ENCODE measurements at places on chromosomes 3 and 15.

- no peak for DNase-seq
Measured at GRCh38 chr3:120688121-120688520, 6.1 kb upstream of the HGD start.

DNA sequence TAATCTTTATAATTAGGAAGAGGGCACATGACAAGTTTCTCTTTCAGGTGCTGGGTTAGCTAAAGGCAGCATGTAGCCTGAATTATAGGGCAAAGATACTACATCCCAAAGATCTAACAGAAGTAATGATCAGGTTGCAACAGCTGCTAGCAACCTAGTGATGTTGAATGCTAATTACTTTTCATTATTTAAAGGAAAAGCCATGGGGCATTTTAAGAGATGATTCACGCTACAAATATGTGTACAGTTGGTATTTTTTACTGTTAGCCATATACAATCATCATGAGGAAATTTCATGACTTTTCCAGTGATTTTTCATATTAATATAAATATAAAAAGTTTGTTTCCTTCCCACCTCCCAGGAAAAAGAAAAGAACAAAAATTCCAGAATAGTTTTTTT is 43.0 kb downstream of the NEK10 start:
- no peak for DNase-seq

- DNase-seq, result no peak
Measured at GRCh38 chr3:47019201-47019600, 39.7 kb downstream of the NBEAL2 start.

- no peak for DNase-seq
Measured at GRCh38 chr15:77059786-77060361, 11.0 kb downstream of the TSPAN3 start.

DNA sequence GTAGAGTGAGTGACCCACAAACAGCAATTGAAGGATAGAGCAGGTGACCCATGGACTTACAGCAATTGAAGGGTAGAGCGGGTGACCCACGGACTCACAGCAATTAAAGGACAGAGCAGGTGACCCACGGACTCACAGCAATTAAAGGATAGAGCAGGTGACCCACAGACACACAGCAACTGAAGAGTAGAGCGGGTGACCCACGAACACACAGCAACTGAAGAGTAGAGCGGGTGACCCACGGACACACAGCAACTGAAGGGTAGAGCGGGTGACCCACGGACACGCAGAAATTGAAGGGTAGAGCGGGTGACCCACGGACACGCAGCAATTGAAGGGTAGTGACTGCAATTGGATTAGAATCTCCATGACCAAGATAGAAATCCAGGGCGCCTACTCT is 9.8 kb upstream of the TNK2 start:
- DNase-seq, result no peak

DNA sequence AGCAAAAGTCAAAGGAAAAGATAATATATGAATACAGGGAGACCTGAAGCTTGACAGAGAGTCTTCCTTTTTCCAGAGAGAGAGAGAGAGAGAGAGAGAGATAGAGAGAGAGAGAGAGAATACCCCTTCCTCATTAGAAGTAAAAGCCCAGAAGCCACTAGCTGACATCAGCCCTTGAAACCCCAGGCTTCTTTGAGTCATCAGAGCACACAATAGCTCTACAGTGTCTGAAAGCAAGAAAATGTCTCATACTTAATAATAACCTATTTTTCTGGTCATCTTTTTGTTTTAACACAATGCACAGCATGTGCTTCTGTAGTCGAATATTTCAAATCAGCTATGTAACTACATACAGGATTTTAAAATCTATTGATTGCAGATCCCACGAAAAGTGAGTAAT is 109.2 kb upstream of the NANOGP8 start:
- no peak for DNase-seq

GRCh38 chr15:66641485-66642315 is 60.3 kb upstream of the SMAD6 start:
- no peak for DNase-seq

DNA sequence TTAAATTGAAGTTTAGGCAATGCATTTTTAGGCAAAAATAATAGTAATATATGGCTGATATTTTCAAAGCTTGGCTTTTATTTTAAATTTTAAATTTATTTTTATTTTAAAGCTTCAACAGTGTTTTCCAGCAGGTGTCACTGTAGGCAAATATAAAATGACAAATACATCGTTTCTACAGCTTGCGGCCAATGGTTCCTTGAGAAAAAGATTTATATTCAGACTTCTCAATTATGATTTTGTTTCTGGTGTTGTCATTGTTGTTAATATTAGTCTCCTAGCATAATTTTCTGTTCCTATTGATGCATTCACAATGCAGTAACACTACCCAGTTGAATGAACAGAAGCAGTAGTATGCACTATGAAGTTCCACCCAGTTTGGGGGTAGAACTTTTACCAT is 220.7 kb upstream of the DNAJC19 start:
- no peak for DNase-seq

DNA sequence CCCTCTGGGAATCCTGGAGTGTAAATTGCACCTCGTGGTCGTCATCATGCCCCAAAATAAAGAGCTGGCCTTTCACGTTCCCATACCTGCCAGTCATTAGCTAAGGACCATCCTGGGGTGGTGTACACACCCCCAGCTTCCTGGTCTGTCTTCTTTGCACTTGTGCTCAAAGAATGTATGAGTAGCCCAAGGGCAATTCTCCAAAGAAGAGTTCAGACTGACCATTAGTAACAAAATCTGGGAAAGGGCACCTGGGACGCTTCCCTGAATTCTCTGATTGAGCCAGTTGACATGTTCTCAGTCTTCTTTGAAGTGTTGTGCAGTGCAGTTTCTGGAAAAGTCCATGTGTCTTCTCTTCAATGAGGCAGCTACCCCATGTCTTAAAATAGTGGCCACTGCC is 34.8 kb downstream of the FAM3D start:
- no peak for DNase-seq

GRCh38 chr3:151770956-151771355 is 37.2 kb downstream of the AADACL2 start:
- no peak for DNase-seq

DNA sequence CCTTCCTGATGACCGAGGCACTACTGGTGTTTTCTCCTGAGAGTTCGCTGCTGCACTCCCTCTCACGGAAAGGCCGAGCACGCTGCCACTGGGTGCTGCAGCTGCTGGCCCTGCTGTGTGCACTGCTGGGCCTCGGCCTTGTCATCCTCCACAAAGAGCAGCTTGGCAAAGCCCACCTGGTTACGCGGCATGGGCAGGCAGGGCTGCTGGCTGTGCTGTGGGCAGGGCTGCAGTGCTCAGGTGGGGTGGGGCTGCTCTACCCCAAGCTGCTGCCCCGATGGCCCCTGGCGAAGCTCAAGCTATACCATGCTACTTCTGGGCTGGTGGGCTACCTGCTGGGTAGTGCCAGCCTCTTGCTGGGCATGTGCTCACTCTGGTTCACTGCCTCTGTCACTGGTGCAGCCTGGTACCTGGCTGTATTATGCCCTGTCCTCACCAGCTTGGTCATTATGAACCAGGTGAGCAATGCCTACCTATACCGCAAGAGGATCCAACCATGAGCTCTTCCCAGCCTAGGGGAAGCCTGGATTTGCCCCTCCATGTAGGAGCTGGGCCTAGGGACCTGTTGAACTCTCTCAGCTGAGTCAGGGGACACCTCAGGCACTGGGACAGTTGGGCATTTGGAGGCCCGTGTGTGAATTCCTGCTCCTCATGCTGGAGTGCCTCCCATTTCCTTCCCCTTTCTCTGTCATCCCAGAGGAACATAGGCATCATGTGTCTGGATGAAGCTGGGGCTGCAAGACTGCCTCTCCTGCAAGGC is 2.8 kb downstream of the CYB561D2 start:
- DNase-seq, result no peak

DNA sequence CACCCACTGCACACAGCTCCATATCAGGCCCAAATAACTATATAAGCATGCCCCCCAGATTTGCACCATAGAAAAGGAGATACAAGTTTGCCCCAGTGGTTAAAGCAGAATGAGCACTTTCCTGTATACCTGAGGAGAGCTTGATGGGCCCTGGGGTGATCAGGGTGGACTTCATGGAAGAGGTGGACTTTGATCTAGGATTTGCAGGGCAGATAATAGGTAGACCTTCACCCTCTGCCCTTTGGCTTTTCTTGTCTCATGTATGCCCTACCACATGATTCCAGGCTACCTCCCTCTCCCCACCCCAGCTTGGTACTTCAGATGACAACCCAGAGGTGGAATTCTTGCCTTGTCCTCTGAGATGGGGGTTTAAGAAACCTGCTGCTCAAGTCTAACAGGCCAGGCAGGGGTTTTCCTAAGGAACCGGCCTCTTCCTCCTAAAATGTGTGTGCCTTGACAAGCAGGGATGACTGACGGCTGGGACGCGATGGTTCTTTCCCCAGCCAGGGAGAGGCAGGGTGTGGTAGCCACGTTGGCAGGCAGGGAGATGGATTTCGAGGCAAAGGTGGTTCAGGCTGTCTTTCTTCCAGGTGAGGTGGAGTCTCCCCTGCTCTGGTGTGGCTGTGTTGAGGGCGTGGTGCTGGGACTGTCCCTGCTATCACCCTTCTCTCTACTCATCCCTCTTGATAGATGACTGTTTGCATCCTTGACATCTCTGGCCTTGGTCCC is 6.6 kb upstream of the RHCG start:
- no peak for DNase-seq

- no peak for DNase-seq
Measured at GRCh38 chr3:64909011-64909410, 221.2 kb upstream of the ADAMTS9 start.

- DNase-seq, result no peak
Measured at GRCh38 chr3:64995857-64996551, 308.2 kb upstream of the ADAMTS9 start.

- DNase-seq, result no peak
Measured at GRCh38 chr3:190585805-190586630, 72.1 kb downstream of the IL1RAP start.

DNA sequence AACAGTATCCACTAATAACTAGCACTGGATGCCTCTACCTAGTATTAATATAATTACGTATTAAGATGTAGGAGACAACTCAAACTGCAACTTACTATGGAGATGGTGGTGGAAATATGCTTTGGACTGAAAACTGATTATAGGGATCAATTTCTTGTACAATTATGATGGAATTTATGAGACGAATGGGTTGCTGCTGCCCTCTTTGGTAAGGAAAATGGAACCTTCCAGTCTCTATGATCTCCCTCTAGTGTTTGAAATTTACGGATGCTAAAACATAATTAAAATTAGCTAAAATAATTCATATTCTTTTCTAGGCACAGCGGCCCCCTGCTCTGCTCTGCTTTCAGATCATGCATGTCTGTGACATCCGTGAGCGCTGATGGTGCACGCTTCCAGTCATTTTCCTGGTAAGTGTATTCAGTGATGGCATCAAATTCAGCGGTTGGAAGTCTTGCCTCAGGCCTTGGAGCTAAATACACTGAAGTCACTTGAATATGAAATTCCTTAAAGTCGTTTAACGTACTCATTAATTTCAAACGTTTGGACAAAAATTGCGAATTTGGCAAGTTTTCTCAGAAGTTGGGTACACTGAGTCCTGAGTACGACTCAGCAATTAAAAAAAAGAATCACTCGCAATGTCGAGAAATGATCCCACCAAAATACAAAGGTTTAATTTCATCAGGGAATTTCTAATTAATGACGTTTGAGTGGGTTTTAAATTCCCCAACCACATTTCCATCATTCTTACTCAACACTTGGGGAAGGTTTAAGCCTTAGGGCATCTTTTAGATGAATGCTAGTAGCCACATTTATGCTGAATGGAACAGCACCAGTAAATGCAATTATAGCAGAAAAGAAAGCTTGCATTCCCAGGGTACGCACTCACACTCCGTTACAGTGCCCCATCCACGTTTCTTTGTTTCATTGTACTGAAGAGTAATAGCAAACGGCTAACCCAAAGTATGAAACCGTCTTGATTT is 132.6 kb downstream of the NR2F2 start:
- no peak for DNase-seq

DNA sequence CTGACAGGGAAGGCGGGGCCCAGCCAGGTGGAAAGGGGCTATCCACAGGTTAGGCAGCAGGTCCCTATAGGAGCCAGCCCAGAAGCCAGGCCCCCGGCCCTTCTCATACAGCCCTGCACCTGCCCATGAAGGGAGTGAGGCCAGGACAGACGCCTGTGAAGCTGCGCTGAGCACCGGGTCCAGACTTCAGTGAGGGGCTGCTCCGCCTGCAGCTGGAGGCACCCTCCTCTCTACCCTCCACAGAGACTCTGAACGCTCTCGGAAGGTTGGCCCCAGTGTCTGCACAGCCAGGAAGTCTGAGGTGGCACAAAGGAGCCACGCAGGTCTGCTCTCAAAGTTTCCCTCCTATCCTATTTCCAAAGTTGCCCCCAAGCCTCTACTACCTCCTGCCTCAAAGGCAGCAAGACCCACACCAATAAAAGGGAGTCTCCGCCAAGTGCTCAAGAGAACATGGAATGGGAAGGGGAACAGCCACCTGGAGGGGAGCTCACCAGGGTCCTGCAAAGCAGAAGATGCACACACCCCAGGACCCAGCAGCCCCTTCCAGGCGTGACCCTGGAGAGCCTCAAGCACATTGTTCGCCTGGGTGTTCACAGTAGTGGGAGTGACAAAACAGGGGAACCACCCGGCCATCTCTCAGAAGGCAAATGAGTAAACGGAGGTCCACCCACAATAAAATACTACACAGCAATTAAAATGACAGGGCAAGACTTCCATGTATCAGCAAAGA is 19.5 kb downstream of the XXYLT1 start:
- no peak for DNase-seq

DNA sequence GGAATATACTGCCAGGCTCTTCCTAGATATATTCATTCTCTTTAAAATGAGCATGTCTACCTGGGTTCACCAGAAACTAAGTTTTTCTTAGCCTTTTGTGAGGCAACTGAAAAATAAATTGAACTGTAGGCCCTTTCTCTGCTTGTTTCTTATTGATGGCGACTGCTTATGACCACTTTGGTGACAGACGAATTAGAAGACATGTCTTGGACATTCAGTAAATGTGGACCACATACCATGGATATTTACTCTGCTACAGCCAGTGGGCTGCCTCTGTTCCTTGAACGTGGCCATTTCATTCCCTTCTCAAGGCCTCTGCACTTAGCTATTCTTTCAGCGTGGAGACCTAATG is 603 bp upstream of the SELENOK start:
- no peak for DNase-seq

DNA sequence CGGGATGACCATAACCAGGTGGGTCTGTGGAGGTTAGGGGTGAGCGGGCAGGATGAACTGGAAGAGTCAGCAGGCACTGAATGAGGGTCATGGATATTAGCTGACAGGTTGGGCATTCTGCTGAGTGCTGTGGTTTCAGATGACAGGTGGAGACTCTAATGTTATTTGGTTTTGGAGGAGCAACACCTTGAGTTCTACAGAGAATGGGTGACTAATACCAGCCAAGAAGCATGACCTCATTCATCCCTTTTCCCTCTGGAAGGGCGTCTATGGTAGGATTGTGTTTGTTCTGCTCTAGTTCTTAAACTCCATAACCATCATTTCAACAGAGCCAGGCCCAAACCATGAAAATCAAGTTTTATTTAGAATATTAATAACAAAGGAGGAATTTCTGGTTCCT is 550.7 kb upstream of the LMCD1 start:
- peak; percentile 17 for DNase-seq

- DNase-seq, result no peak
Measured at GRCh38 chr3:78926523-78926922, 841.3 kb downstream of the ROBO1 start.

- no peak for DNase-seq
Measured at GRCh38 chr15:50418041-50418583, 6.1 kb upstream of the USP8 start.

GRCh38 chr3:43093006-43093405 is 12.9 kb downstream of the POMGNT2 start:
- no peak for DNase-seq

GRCh38 chr3:14605067-14605466 is 46.5 kb upstream of the CCDC174 start:
- DNase-seq, result no peak
